ENCODE measurements at places on chromosomes 7 and 10. TPM values are rescaled to one million over a fixed set of nuclear protein-coding genes. Genes with fewer than 3 reads are reported as not detected.

The MYL10 gene
- not detected for total RNA-seq

The TFEC gene
- not detected for total RNA-seq

The ASB10 gene
- total RNA-seq, result not detected

The GRID2IP gene
- 0.66 TPM for total RNA-seq

The PODXL gene
- 12.3 TPM for total RNA-seq

The LARP4B gene
- 65.6 TPM for total RNA-seq

Data from glutamatergic neuron (in vitro differentiated cells).